Pancreas (tissue), 10 donors: ENCODE measurements at places on chromosomes 7 and 10. TPM values are rescaled to one million over a fixed set of nuclear protein-coding genes. Genes with fewer than 3 reads are reported as not detected.

ACTR3C gene
- 17.3 TPM for total RNA-seq

ANLN gene
- 2.3 TPM for total RNA-seq

TRDMT1 gene
- 3.1 TPM for total RNA-seq

DNA sequence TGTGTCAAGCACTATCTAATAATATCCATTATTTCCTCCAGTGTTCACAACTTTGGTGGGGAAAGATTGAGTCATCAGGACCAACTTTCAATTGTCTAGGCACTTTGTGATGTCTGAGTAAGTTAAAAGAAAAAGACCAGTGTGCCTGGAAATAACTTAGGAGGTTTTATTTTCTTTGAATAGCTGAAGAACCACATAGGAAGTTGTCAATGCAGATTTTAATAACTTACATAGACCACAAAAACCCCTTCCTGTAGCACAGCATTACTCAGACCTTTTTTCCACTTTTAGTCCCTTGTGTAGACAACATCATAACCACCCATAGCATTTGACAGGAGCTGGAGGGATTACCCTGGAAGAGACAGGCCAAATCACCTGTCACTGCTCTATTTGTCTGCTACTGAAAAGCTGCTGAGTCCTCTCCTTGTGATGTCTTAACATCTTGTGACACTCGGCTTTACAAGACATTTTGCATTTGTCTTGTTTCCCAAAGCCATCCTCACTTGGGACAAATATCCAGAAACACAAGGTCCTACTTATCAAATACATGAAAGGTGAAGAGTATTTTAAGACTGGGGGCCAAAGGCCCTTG, 241.5 kb upstream of the PTER start:
- no peak overlapping the region for H3K4me3 ChIP-seq
- no peak for DNase-seq
- H3K4me1 ChIP-seq: no peaks in the 10 kb centered on the region
- H3K27ac ChIP-seq: no peak overlapping the region
- no peaks in the 10 kb centered on the region for H3K27me3 ChIP-seq
- H3K36me3 ChIP-seq: no peaks in the 10 kb centered on the region

DNA sequence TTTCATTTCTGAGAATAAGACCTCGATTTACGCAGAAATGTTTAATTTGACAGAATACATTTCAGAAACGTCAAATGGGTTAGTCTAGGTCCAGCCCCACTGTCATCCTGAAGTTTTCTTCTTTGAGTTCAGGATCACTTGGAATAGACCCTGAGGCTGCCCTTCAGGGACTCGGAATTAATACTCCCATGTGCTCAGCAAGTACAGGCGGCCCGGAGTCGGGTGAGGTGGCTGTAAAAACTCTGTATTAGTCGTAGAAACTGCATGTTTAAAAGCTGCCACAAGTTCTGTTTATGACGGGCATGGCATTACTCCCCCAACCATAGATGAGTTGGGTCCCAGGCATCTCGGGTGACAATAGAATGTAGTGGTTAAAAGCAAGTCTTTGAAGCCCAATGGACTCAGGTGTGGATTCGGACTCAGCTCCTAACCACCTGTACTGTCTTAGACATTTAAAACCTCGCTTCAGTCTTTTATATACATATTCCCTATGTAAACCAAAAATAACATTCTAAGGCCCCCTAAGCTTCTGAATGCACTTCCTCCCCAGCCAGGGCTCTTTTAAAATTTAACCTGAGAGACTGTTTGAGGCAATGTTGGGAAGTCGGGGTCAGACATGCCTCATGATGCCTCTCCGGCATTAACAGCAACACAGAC, 216.3 kb downstream of the ADARB2 start:
- H3K36me3 ChIP-seq: no peaks in the 10 kb centered on the region
- no peaks in the 10 kb centered on the region for H3K27me3 ChIP-seq
- no peak overlapping the region for H3K4me3 ChIP-seq
- no peak for DNase-seq

- H3K4me1 ChIP-seq: peaks cover 16% of the 10 kb centered on the region
- no peak overlapping the region for H3K4me3 ChIP-seq
- H3K27ac ChIP-seq: no peak overlapping the region
- no peaks in the 10 kb centered on the region for H3K36me3 ChIP-seq
- no peaks in the 10 kb centered on the region for H3K27me3 ChIP-seq
Measured at GRCh38 chr7:24455813-24456525, 117.3 kb upstream of the PALS2 start.

GRCh38 chr10:51867956-51868355, 168.6 kb upstream of the CSTF2T start:
- no peak for DNase-seq
- H3K27ac ChIP-seq: no peak overlapping the region
- no peaks in the 10 kb centered on the region for H3K36me3 ChIP-seq
- no peaks in the 10 kb centered on the region for H3K4me1 ChIP-seq

DNA sequence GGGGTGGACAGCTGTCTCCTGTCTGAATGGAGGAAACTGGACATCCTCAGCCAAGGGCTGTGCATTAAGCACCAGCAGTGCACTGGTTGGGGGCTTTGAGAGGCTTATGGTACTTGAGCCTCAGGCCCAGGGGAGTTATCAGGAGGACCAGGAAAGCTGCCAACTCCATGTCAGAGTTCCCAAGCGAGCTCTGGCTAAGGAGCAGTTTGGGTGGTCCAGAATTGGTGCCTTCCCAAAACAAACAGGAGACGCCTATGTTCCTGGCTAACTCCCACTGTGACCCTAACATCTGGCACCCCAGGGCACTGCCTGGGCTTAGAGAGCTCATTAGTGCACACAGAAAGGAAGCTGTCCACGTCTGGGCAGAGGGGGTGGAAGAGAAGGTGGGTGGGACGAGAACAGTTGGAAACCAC, 408.6 kb upstream of the NPVF start:
- no peaks in the 10 kb centered on the region for H3K27me3 ChIP-seq
- H3K36me3 ChIP-seq: no peaks in the 10 kb centered on the region
- H3K27ac ChIP-seq: no peak overlapping the region
- H3K4me1 ChIP-seq: no peaks in the 10 kb centered on the region
- no peak for DNase-seq

DNA sequence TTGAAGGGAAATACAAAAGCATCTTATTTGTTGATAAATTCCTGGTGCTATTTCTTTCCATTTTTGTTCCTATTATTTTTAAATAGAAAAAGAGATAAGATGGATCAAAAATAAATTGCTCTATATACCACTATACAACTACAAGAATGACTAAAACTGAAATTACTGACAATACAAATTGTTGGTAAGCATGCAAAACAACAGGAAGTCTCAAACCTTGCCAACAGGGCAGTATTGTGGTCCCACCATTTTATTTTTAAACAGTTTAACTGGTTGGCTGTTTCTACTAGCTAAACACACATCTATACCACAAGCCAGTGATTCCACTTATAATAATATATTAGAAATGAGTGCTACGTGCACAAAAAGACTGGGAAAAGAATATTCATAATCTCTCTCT, 213.0 kb downstream of the JAZF1 start:
- no peak overlapping the region for H3K4me3 ChIP-seq
- no peaks in the 10 kb centered on the region for H3K4me1 ChIP-seq
- H3K27me3 ChIP-seq: no peaks in the 10 kb centered on the region
- no peak for DNase-seq
- no peaks in the 10 kb centered on the region for H3K36me3 ChIP-seq
- no peak overlapping the region for H3K27ac ChIP-seq

DNA sequence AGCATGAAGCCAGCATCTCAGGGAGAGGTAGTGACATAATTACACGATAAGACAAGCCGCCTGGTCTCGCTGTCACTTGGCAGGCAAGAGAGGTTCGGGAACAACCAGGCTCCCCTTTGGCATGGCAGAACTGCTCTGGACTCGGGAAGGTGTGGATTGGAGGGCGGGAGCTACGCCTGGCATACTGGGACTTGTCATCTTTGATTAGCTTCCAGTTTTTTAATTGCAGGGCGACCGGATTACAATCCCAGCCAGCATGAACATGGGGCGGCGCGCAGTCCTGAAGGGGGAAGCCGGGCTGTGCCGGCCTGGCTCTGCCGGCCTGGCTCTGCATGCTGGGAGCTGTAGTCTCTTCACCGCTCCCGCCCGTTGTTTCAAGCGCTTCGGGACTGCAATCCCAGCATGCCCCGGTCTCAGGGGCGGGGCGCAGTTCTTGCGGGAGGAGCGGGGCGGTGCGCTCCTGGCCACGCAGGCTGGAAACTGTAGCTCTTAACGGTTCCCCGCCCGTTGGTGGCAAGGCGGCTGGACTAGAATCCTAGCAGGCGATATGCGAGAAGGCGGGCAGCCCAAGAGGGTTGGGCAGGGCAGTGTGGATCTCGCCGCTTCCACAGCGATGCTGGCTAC, 45.5 kb upstream of the ZNF716 start:
- H3K36me3 ChIP-seq: no peaks in the 10 kb centered on the region
- H3K27me3 ChIP-seq: no peaks in the 10 kb centered on the region
- peak; percentile 58 for DNase-seq
- no peak overlapping the region for H3K27ac ChIP-seq
- H3K4me1 ChIP-seq: no peaks in the 10 kb centered on the region

DNA sequence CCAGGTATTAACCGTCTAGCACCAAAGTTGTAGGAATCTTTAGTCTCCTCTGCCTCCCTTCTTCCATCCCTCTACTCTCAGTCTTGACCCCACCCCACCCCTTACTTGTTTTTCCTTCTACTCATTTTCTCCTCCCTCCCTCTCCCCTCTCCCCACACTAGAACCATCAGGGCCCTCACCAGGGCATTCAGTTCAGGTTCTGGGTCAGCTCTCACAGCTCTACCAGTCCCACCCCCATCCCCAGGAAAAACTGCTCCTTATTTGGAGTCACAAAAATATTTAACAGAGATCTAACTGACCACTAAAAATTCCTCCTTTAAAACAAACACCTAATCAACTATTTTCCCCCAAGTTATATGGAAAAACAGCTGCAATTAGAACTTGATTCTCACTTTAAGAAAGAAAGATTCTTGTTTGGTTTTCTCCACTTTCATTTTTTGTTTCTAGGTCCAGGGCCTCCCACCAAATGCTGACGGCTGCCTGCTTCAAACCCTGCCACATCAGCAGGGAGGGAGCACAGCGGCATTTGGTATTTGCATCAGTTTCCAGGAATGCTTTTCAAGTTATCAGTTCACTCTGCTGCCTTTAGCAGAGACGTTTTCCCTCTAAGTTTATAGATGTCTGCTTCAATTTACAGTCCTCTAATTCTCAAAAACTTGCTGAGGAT, 2.8 kb upstream of the COL1A2 start:
- H3K4me1 ChIP-seq: no peaks in the 10 kb centered on the region
- no peaks in the 10 kb centered on the region for H3K36me3 ChIP-seq
- H3K27me3 ChIP-seq: no peaks in the 10 kb centered on the region
- no peak overlapping the region for H3K4me3 ChIP-seq
- H3K27ac ChIP-seq: no peak overlapping the region

GRCh38 chr7:76315364-76315763, 12.9 kb downstream of the HSPB1 start:
- no peak overlapping the region for H3K4me3 ChIP-seq
- H3K27me3 ChIP-seq: no peaks in the 10 kb centered on the region
- no peaks in the 10 kb centered on the region for H3K36me3 ChIP-seq
- no peak overlapping the region for H3K27ac ChIP-seq
- DNase-seq: no peak
- H3K4me1 ChIP-seq: peaks cover 14% of the 10 kb centered on the region

DNA sequence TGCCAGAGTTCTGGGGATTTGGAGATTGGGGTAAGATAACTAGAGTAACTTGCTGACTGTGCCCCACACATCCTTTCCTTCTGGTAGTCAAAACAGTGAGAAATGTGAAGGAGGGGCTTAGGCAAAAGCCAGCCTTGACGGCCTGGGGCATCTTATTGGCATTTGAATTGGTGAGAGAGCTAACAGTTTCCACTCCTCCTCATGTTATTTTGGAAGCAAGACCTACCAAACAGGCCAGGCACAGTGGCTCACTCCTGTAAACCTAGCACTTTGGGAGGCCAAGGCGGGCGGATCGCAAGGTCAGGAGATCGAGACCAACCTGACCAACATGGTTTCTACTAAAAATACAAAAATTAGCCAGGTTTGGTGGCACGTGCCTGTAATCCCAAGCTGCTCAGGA, 596.6 kb downstream of the GRM8 start:
- no peak overlapping the region for H3K27ac ChIP-seq
- H3K27me3 ChIP-seq: no peaks in the 10 kb centered on the region
- no peaks in the 10 kb centered on the region for H3K4me1 ChIP-seq
- H3K4me3 ChIP-seq: no peak overlapping the region
- no peaks in the 10 kb centered on the region for H3K36me3 ChIP-seq
- no peak for DNase-seq
